ENCODE measurements at places on chromosomes 12 and 14.

GRCh38 chr12:31523306-31523705 lies 67.6 kb downstream of the DENND5B start:
- DNase-seq = no peak

GRCh38 chr12:27515671-27516070 lies 8.3 kb upstream of the PPFIBP1 start:
- no peak for DNase-seq

DNA sequence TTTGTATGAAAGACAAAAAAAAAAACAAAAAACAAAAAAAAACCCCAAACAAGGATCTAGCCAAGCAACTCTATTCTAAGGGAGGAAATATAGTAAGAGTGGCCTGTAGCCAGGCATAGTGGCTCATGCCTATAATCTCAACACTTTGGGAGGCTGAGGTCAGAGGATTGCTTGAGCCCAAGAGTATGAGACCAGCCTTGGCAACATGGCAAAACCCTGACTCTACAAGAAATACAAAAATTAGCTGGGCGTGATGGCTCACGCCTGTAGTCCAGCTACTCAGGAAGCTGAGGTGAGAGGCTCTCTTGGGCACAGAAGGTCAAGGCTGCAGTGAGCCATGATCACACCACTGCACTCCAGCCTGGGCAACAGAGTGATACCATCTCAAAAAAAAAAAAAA lies 47.9 kb downstream of the TMEM117 start:
- no peak for DNase-seq

DNA sequence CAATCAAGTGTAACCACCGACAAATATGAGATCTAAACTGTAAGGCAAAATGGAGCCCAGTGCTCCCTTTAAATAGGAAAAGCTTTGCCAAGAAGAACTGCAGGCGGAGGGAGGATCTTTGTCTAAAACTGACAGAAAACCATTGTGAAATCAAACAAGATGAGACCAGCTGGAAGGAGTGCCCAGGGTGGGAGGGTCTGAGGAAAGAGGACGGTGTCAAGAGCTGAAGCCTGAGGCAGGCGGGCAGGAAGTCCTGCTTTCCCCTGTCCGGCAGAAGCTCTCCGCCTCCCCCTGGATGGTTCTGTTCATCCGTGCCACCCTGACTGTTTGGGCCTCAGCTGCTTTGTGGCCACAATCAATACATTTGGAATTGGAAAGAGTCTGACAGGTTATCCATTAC lies 37.5 kb downstream of the CDC42BPB start:
- no peak for DNase-seq

GRCh38 chr14:83071888-83072501 lies 1538.3 kb upstream of the SEL1L start:
- DNase-seq = no peak
